ENCODE measurements at places on chromosomes 6 and 20.

GRCh38 chr6:125194941-125195340 is 41.4 kb downstream of the TPD52L1 start:
- DNase-seq = no peak

- DNase-seq = no peak
Measured at GRCh38 chr6:11983306-11983705, 28.8 kb upstream of the HIVEP1 start.

GRCh38 chr20:19094959-19095541 is 117.4 kb upstream of the SLC24A3 start:
- DNase-seq = no peak

GRCh38 chr20:57265997-57266290 is 497 bp downstream of the BMP7 start:
- no peak for DNase-seq

- no peak for DNase-seq
Measured at GRCh38 chr6:167581637-167582036, 245.1 kb upstream of the AFDN start.

GRCh38 chr6:90079560-90080490 is 185.6 kb downstream of the GJA10 start:
- DNase-seq = no peak

- DNase-seq = peak; percentile 48
Measured at GRCh38 chr6:73695619-73696421, at the start of gene CD109. TSS of gene CD109 (plus strand) at chr6:73696203. CDS start at chr6:73696216, 13 bp downstream.

GRCh38 chr6:138429761-138430160 is 25.7 kb downstream of the HEBP2 start:
- no peak for DNase-seq

DNA sequence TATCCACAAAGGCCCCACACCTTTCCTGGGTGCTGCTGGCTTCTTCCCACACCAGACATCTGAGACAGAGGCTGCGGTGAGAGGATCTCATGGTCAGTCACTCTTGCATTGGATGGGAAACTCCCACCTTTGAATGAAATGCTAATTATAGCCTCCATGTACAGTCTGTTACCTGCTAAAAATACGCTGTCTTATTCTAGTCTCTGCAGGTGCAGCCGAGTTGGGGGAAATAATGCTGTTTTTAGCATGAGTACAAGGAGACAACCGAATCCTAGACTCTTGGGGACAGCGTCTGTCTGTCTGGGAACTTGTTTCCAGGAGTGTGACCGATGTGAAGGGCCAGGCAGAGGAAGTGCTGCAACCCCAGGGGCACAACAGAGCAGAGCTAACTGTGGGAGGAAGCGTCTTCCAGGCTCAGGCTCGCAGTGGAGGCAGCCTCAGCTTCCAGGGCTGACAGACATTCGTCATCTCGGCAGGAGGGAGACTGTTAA is 286.2 kb downstream of the PREX1 start:
- DNase-seq = no peak

DNA sequence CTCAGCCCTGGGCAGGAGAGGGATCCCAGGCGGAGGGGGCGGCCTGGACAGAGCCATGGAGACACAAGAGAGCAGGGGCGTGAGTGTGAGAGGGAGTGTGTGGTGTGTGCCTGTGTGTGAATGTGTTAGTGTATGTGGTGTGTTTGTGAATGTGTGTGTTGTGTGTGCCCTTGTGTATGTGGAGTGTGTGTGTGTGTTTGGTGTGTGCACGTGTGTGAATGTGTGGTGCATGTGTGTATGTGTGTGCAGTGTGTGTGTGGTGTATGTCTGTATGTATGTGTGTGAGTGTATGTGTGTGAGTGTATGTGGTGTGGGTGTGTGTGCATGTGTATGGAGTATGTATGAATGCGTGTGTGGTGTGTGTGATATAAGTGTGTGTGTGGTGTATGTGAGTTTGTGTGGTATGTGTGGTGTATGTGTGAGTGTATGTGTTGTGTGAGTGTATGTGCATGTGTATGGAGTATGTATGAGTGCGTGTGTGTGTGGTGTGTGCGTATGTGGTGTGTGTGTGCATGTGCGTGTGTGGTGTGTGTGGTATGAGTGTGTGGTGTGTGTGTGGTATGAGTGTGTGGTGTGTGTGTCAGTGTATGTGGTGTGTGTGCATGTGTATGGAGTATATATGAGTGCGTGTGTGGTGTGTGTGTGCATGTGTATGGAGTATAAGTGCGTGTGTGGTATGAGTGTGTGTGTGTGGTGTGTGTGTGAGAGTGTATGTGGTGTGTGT is 175.2 kb upstream of the AFDN start:
- no peak for DNase-seq

- no peak for DNase-seq
Measured at GRCh38 chr6:90401933-90402830, 105.5 kb upstream of the BACH2 start.

DNA sequence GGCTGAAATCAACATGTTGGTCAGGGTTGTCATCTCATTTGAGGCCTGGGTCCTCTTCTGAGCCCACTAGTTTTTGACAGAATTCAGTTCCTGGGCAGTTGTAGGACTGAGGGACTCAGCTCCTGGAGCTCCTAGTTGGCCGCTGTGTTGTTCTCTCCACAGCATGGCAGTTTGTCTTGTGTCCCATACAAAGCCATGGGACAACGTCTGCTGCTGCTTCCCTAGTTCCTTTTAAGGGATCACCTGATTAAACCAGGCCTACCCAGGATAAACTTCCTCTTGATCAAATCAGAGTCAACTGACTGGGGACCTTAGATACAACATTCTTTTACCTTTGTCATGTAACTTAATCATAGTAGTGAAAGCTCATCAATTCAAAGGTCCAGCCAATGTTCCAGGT is 141.0 kb downstream of the BCAS1 start:
- no peak for DNase-seq

GRCh38 chr6:27839626-27840475 is 72.3 kb downstream of the OR2B2 start:
- DNase-seq = no peak

DNA sequence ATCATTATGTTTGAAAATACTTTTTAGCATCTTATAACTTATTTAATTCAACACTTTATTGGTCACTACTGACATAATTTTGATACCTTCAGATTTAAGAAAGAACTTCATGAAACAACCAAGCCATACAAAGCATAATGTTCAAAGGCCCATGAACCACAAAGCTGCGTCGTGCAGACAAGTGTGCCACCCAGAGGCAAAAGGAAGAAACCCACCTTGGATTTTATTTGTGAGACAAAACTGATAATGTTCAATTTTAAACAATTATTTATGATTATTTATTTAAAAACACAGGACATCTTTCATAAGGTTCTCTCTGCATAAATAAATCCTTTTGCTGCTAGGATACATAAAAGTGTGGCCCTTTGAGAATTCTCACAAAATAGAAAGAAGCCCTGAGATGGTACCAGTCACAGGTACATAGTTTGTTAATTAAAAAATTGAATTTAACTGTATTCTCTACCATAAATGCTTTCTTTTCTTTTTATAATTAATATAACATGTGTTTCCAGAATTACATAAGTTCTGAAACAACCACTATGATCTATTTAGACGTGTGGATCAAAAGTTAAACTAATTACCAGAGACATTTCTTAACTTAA is 143.7 kb downstream of the RALGAPA2 start:
- DNase-seq = no peak

GRCh38 chr6:33759887-33760629 is 13.4 kb upstream of the IP6K3 start:
- DNase-seq = no peak

- DNase-seq = no peak
Measured at GRCh38 chr6:135221042-135221441, 39.9 kb downstream of the MYB start.

DNA sequence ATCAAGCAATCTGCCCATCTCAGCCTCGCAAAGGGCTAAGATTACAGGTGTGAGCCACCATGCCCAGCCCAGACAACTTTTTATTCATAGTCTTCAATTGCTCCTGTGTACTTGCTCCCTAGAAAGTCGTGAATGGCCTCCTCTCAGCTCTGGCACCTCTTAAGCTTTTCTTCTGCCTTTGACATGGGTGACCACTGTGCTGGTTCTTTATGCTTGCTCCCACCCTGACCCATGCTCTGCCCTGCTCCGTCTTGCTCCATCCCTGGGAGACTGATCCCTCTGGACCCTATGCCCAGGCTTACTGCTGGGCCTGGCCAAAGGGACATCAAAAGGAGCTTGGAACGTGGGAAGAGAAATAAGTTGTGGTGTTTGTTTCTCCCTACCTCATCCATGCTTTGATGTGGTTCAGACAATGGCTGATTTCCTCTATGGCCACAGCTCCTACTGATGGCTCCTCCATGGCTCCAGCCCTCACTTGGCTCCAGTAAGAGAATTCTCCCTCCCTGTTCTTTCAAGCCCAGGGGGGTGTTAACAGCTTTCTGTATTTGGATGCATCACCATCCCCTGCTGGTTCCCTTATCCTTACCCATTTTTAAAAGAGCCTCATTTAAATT is 7.7 kb upstream of the TREM2 start:
- DNase-seq = no peak

- DNase-seq = no peak
Measured at GRCh38 chr6:144653885-144654505, 368.9 kb downstream of the UTRN start.

- DNase-seq = no peak
Measured at GRCh38 chr6:166767230-166767629, 140.2 kb upstream of the RPS6KA2 start.

DNA sequence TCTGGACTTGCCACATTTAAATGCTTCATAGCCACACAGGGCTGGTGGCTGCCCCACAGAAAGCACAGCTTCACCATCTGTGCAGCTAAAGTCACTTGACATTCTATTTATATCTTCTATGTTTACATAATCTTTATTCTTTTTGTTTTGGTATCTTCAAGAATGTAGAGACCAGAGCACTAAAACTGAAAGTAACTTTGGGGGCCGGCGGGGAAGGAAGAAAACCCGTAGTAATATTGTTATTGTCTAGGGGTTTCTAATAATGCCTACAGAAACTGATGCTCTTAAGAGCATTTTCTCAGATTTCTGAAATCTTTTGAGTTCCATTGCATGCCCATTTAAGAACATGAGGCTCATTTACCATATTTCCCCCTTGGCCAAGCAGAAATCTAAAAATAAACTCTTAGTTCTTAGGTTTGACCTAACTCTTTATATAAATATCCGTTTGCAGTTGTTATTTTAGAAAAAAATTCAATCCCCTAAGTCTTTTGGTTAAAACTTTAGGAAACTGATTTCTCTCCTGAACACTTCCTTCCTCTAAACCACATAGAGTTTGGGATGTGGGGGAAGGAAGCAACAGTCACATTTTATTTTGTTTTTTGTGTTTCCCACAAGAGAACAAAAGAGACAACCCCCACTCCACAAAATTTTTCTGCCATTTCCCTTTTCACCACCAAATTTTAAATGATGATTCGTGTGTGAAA is 207.6 kb downstream of the OGFRL1 start:
- DNase-seq = no peak

- DNase-seq = no peak
Measured at GRCh38 chr6:155495011-155495768, 39.6 kb upstream of the NOX3 start.

- DNase-seq = no peak
Measured at GRCh38 chr6:12110523-12111362, 98.6 kb downstream of the HIVEP1 start.

DNA sequence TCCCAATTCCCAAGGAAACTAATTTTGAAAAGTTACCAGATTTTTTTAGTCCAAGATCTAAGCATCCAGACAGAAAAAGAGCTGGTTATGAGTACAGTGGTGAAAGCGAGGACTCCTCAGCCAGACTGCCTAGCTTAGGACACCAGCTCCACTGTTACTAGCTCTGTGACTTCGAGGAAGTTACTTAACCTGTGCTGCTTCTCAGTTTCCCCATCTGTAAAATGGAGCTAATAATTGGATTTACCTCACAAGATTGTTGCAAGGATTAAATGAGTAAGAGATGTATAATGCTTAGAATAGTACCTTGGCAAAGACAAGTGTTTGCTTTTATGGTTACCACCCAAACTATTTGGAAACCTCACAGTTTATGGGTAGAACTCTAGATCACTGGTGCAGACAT is 1.1 kb downstream of the NT5DC1 start:
- no peak for DNase-seq

DNA sequence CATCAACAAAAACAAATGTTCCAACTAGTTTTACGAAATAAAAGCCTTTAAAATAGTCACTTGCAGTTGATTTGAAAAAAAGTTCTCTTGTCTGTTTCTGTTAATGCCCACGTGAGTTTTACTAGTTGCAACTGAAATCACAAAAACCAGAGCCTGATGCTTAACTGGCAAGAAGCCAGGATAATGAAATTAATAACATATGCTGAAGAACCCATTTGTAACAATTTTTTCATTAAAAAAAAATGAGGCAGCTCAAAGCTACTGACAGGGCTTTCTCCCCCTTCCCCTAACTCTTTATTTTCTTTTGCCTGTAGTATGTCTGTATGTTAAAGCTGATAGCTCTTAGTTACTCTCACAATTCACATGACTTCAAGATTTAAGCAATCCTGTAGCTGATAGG is 132.7 kb upstream of the EYA4 start:
- no peak for DNase-seq

- DNase-seq = no peak
Measured at GRCh38 chr6:25524542-25524941, 127.5 kb upstream of the SCGN start.

GRCh38 chr6:1910621-1911407 is 301.1 kb downstream of the FOXC1 start:
- DNase-seq = no peak

DNA sequence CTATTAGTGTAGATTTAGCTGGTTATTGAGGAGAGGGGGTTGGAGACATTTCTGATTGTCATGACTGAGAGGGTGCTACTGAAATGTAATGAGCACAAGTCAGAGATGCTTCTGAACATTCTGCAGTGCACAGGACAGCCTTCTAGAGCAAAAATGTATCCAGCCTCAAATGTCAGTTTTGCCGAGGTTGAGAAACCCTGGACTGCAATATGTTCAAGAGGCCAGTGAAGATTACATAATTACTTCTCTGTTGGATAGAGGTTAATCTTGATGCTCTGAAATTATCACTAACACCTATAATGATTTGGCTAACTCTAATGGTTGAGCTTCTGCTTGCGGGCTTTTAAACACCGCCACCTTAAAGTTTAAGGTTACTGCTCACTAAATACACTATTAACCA is 3.4 kb upstream of the DUSP22 start:
- DNase-seq = no peak

- DNase-seq = no peak
Measured at GRCh38 chr20:50663095-50663821, 28.1 kb downstream of the RIPOR3 start.

DNA sequence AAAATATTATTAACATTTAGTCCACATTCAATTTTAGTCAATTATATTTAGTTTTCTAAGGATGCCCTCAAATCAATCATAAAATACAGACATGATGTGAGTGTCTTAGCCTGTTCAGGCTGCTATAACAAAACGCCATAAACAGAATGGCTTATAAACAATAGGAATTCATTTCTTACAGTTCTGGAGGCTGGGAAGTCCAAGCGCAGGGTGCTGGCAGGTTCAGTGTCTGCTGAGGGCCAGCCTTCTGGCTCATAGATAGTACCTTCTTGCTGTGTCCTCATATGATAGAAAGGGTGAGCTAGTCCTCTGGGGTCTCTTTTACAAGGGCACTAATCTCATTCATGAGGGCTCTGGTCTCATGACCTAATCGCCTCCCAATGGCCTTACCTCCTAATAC is 10.0 kb upstream of the CDC5L start:
- no peak for DNase-seq

GRCh38 chr6:14290772-14291330 is 173.3 kb downstream of the CD83 start:
- no peak for DNase-seq

Data from stimulated activated CD4-positive, alpha-beta T cell treated with anti-CD3 and anti-CD28 coated beads, Interleukin-1b, Interleukin-23, amount 100 ng/mL, for 1 hour (primary cell).